ENCODE measurements at places on chromosomes 6 and 20.

DNA sequence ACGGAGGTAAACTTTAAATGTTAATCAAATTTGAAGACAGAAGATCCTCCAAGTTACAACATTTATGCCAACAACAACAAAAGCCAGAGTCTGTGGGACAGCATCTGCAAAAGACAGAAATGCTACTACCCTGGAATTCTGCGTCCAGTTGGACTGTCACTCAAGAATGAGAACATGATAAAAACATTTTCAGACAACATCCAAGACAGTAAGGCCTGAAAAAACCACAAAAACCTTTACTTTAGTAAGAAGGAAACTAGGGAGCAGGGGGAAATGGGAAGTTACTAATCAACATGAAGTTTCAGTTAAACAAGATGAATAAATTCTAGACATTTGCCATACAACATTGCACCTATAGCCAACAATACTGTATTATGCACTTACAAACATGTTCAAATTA lies 77.6 kb downstream of the MLIP start:
- DNase-seq: no peak

DNA sequence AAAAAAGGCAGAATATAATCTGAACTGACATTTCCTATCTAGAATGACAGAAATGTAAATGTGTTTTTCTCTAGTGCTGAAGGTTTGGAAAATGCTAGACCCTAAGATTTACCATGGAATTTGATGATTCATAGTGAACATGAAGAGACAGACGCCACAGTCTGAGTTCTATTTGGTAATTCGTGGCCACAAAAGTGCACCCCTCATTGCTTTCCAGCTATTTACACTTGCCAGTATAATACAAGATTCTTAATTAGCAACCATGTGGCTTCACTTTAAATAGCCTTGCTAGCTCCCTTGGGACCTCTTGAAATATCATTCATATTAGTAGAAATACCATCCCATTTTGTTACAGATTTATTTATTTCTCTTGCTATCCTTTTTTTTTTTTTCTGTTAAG lies 636.8 kb downstream of the PRKN start:
- no peak for DNase-seq

DNA sequence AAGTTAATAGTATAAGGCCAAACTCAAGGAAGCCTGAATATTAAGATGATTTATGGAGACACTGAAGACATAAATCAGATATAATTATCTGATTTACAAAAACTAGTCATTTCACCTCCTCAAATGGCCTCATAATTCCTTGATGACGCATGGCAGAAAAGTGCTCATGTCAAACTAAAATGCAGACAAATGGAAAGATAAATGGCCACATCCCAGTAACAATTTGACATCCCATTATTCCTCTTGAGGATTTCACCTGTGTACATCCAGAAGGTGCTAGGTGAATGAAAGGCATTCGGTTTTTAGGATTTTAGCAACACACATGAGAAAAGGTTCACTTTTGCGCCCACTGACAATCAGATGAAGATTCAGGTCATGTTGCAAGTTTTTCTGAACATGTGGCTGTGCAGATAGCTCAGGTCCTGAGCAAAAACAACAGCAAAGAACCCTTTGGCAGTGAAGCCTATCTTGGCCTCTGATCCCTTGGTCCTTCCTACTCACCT lies 24.2 kb downstream of the SGK1 start:
- DNase-seq: no peak

DNA sequence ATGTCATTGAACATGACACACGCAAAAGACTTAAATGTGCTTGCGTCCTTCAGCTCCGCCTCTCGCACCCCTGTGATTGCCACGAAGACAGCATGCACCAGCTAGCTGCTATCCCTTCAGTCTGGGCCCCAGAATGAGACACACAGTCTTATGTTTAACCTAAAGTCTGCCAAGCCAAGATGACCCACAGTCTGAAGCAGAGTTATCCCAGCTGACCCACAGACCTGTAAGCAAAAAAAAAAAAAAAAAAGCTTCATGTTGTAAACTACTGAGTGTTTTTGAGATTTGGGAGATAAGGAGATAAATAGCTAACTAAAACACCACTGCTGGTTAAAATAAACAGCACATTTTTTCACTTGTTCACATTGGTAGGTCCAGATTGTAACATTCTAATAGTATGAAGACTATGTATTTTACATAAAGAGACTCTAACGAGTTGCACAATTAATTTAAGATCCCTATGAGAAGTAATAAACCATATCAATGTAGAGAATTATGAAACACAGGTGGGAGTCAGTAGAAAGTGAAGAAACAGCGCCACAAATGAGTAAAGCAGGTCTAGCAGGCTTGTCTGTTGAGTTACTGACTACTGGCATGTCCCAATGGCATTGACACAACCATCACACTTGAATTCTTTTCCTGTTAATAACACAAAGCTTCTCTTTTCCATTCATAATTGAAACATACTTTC lies 47.4 kb upstream of the CCDC28A start:
- DNase-seq: no peak

- no peak for DNase-seq
These were observed 46.3 kb downstream of the EZR start for GRCh38 chr6:158772851-158773371.

DNA sequence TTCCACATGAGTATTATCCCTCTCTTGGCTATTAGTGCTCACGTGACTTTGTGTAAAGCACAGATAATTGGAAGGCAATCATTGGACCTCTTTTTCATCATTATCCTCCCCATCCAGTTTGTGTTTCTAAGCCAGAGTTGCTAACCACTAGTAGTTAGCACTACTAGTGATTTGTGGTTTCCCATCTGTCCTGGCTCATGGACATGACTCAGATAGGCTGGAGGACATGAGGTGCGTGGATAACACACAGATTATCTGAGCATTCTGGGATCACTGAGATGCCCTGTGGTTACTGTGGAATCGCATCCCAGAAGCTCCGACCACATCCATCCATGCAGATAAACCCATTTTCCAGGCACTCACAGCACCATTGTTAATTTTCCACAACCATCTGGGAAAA lies 123.8 kb upstream of the NAA20 start:
- no peak for DNase-seq

DNA sequence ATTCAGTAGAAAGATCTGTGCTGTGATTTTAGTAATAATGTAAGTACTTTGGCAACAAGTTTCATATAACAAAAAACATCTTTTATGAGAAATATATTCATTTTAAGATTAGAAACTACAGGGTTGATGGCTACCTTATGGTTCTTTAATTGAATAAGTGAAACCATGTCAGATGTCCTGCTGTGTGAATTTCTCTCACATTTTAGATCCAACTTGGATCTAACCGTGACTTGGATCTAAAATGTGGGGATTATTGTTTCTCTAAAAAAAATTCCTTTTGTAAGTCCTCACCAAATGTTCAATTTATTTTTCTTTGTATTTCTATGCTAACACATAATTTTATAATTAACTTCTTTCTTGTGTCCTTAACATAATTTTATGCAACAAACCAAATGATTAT lies 30.4 kb downstream of the ZC2HC1B start:
- no peak for DNase-seq

DNA sequence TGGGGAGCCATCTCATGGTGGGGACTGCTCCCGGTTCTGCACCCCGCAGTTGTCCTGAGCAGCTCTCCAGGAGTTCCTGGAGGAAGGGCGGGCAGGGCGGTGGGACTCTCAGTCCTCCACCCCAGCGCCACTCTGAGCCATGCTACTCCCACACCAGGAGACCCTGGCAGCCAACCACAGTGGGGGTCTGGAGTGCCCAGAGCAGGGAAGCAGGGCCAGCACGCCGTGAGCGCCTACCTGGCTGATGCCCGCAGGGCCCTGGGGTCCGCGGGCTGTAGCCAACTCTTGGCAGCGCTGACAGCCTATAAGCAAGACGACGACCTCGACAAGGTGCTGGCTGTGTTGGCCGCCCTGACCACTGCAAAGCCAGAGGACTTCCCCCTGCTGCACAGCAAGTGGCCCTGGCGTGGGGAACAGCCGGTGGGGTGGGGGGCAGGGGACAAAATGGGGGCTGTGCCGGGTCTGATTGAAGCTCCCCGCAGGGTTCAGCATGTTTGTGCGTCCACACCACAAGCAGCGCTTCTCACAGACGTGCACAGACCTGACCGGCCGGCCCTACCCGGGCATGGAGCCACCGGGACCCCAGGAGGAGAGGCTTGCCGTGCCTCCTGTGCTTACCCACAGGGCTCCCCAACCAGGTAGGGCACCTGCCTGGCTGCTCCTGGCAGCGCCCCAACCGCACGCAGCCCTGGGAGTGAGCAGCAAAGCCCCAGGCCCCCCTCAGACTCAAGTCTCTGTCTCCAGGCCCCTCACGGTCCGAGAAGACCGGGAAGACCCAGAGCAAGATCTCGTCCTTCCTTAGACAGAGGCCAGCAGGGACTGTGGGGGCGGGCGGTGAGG lies 1.6 kb upstream of the TNFRSF6B start:
- DNase-seq: no peak

- no peak for DNase-seq
These were observed 180.9 kb upstream of the SPTLC3 start for GRCh38 chr20:12827816-12828385.

DNA sequence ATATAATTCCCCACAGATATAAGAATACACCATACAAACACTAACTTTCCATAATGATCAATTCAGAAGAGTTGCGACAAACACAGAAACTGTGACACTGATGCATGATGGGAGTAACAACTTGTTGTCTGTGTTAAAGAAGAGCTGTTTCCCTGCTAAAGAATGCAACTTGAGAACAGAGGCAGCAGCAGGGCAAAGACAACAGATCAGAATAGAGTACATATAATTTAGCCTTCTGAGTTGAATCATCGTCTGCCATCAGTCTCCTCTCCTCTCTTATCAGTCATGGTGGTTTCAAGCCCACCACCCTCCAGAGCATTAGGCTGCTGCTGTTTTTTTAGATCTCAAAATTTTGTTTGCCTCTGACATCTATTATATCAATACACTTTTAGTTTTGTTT lies 280.4 kb downstream of the UBE3D start:
- no peak for DNase-seq

DNA sequence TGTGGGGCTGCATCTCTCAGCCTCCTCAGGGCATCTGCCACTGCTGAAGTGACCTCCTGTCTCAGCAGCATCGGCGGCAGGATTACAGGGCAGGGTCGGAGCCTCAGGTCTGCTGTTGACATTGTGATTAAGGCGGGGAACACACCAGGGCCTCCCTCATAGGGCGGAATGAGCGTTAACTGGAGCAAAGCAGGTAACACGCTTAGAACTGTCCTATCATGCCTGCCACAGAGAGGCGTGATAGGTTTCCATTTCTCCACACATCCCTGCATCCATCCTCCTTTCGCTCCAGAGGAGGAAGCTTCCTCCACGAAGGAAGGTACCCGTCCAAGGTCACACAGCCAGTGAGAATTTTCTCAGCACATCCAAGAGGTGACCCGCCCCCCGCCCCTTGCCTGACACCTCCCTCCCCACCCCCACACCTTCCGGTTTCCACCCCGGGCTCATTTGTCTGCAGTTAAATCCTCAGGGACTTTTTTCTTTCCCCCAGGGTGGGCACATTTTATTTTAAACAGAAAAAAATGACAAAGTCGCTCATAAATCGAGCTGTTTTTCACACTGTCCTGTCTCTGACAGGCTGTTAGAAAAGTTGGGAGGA lies 200.8 kb downstream of the TFAP2C start:
- DNase-seq: no peak

- peak; percentile 80 for DNase-seq
These were observed 757 bp upstream of the SAMD3 start for GRCh38 chr6:130223508-130223907.

All from activated CD4-positive, alpha-beta T cell treated with anti-CD3 and anti-CD28 coated beads, Interleukin-2, amount 50 U/mL, for 16 hours (primary cell).